Endodermal cell (in vitro differentiated cells): ENCODE measurements at places on chromosomes 5 and 9. TPM values are rescaled to one million over a fixed set of nuclear protein-coding genes. Genes with fewer than 3 reads are reported as not detected.

PLEKHG4B gene
- total RNA-seq: 21.0 and 22.8 TPM in 2 replicates

DNA sequence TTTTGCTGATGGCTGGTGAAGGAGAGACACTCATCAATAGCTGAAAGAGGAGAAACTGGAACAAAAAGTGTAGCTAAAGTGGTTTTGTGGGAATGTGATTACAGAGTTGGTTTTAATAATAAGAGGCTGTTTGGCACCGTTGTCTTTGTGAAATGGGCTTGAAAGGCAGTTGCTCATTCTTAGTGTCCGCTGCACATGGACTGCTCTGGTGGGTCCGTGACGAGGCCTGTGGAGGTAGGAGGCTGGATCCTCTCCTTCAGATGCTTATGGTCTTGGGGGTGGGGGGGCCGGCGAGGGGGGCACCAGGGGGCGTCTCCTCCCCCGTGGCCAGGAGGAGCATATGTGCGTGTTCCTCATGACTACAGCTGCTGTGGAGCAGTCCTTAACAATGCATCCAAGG lies 29.8 kb downstream of the FUBP3 start:
- no peak for DNase-seq

DNA sequence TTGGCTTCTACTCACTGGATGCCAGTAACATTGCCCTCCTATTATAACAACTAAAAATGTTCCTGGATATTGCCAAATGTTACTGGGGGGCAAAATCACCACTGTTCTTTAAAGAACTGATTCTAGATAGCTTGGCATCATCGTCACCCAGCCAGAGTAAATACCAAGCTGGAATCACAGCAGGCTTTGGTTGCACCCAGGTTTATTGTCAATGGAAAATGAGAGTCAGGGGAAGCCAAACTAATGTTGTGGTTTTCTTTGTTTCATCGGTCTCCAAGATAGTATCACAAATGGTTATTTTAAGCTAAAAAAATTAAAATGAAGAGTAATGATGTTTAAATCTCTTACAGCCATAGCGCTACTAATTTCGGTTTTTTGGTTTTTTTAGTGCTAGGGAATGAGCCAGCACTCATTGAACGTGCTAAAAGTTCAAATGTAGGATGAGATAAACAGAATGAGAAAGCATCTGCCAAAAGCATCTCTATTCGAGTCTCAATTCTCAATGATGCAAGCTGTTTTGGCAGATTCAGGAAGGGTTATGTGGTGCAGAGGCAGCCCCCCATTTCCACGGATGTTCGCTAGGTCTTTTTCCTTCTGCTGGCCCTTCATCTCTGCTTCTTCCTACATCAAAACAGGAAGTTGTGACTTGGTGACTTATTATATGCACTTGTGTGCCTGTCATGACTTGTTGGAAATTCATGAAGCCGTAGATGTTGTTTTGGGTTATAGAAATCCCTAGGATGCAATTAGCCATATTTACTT lies 558.0 kb downstream of the EBF1 start:
- no peak for DNase-seq

DNA sequence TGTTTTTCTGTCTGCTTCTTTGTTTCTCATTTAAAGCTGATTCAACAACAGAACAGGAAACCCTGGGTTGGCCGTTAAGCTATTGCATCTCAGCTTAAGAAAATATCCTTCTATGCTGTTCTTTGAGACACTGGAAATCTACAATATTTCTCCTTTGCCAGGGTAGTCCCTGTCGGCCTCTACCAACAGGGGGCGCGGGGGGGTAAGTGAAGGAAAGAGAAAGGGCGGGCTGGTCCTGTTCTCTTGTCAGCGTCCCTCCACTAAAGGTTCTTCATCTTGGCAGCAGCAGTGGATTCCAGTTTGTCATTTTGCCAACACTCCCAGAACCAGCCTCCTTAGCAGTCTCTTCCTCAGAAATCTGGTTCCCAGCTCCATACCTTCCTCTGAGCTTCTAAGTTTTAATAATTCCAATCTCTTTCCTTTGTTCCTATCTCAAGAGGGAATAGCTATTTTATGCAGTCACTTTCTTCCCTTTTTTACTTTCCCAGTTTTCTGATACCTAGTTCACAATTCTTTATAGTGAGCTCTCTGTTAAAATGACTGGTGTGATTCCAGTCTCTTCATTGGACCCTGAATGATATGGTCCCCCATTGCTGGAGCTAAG lies 222.3 kb downstream of the GLIS3 start:
- peak; percentile 92 for DNase-seq

DNA sequence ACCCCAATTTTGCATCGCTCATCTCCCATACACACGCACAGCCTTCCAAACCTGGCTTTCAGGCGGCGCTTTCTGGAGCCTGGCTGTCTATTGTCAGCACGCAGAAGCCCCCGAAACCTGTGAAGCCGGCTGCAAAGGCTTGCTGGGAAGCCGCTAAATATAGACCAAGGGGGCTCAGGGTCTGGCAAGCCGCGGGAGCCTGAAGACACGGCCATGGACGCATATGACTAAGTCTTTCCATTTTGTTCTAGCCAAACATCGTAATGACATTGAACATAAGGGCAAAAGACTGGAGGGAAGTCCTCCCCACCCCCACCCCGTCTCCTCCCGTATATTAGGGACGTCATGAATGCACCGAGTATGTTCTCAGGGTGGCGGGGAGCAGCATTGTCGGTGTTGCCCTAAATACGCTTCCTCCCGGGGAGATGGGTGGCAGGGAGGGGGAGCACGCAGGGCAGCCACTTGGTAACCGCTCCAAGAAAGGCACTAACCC lies 1.1 kb downstream of the CTNND2 start:
- no peak for DNase-seq

GRXCR2 gene
- total RNA-seq: not detected in 3 replicates

DNA sequence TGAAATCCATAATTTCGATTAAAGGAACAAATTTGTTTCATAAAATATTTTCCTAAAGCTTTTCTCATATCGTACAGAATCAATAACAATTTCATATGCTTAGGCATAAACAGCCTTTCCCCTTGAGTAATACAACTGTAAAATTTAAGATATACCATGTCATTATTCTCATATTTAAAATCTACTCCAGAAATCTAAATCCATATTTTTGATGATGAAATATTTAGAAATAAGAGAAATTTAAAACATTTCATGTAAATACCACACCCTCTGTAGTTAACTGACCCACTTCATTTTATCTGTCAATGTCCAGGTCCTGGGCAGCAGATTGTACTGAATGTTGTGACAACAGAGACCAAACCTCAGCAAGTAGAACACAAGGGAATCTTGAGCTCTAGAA lies 5.1 kb downstream of the POC5 start:
- no peak for DNase-seq

GRCh38 chr5:91219803-91220371 lies 163.2 kb downstream of the ARRDC3 start:
- peak; percentile 73 for DNase-seq

DNA sequence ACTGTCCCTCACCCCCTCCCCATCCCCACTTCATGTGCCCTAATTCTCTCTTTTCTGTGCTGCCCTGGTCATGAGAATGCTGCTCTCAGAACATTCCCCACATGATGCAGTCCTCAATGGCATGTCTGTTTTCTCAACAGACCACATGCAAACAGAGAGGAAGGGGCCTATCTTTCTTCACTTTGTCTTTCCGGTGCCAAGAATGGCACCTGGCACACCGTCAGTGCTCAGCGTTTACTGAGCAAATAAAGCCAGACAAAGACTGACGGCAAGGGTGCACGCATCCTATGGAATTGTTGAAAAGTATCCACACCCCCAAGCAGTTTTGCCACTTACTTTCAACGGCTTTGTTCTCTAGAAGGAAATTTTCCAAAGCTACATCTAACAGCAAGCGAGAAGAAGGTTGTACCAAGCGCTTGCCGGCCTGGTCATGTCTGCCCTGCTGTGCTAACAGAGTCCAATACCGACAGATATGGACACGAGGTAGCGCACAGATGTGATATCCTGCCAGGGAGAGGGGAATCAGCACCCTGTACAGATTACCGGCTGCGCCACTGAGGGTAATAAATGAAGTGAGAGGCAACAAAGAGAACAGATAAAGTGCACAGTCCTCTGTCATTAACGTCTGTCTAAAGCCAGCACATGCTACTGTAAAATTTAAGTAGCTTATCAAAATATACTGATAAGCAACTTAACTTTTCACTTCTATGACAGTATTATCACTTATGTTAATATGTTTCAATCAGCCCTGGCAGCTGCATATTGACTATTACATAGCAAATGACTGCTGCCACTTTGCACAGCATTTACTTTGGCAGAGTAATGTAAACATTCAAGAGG lies 251.7 kb downstream of the DENND1A start:
- no peak for DNase-seq

CTNND2 gene
- total RNA-seq: 6.5 to 10.3 TPM (median 8.1 TPM) in 3 replicates

DNA sequence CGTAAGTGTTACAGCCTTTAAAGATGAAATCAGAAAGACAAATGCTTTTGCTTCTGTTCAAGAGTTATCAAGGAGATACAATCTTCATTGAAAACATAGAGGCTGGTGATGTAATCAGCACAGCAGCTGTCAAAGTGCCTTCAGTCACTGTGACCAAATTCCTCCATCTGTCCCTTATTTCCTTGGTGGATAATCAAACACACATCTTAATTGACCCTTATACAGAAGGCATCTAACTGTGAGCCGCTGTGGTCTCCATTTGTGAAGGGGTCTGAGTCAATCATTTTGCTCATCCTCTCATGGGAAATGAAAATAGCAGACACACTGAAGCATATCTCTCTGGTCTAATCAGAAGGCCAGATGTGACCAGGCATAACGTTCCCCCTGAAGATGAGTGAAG lies 130.1 kb upstream of the TLR4 start:
- no peak for DNase-seq

GRCh38 chr9:34522971-34523797 lies at the start of gene ENHO:
ENHO (minus strand) TSS chr9:34522990; CDS start chr9:34521695, 1,295 bp downstream.
- peak; percentile 98 for DNase-seq

DNA sequence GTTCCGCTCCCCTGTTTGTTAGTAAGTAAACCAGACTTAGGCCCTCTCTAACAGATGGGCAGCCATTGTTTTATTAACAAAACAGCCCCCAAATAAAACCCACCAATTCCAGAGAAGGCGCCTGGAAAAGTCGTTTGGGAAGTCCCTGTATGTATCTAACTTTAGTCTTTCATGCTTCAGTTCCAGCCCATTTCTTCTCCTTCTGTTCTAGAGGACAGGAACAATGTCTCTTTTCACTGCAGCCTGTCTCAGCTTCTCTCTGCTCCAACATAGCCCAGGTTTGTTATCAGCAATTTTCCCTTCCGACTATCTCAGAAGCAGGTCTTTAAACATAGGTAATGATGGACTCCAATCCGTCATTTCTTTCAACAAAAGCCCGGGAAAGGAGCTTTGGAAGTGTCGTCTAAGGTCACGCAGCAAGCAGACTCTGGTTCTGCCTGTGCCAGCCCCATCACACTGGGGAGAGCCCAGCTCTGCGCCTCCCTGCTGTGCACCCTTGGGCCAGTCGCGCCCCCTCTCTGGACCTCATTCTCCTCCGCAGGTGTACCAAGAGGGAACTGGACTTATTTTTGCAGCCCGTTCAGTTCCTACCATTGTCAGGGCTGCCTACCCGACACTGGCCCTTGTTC lies 9.6 kb upstream of the AKNA start:
- DNase-seq: peak; percentile 40

- DNase-seq: no peak
Measured at GRCh38 chr9:5563886-5564285, 53.6 kb downstream of the PDCD1LG2 start.

GRCh38 chr9:99573085-99573484 lies 248.6 kb upstream of the NR4A3 start:
- DNase-seq: no peak

CIZ1 gene
- total RNA-seq: 115 and 117 TPM in 2 replicates
